CD4-positive, alpha-beta T cell treated with Interleukin-12 subunit alpha and Interleukin-12 subunit beta, for 1 hour (primary cell): ENCODE measurements at places on chromosomes 2 and 18.

GRCh38 chr18:7585276-7585670 lies 18.2 kb downstream of the PTPRM start:
- DNase-seq: no peak

DNA sequence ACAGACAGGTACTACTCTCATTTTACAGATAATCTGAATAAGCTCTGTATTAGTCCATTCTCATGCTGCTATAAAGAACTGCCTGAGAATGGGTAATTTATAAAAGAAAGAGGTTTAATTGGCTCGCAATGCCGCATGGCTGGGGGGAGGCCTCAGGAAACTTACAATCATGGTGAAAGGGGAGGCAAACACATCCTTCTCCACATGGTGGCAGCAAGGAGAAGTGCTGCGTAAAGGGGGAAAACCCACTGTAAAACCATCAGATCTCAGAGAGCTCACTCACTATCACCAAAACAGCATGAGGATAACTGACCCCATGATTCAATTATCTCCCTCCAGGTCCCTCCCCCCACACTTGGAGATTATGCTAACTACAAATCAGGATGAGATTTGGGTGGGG lies 254.4 kb downstream of the KCNE4 start:
- no peak for DNase-seq

DNA sequence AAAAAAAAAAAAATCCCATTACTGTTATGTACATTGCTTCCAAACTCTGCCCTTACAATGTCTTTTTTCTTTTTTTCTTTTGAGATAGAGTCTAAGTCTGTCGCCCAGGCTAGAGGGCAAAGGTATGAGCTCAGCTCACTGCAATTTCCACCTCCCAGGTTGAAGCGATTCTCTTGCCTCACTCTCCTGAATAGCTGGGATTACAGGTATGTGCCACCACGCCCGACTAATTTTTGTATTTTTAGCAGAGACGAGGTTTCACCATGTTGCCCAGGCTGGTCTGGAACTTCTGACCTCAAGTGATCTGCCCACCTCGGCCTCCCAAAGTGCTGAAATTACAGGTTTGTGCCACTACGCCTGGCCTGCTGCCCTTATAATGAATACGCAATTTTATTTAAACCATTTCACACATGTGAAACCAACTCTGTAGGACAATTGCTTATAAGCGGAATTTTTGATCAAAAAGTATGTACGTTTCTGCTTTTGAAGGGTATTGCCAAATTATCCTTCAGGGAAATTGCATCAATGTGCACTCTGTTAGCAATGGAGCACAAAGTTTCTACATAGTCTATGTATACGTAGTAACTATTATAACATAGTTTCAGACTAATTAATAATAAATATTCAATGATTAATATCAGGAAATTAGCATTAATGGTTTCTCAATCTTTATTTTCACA lies 55.7 kb upstream of the ACTR3 start:
- no peak for DNase-seq

DNA sequence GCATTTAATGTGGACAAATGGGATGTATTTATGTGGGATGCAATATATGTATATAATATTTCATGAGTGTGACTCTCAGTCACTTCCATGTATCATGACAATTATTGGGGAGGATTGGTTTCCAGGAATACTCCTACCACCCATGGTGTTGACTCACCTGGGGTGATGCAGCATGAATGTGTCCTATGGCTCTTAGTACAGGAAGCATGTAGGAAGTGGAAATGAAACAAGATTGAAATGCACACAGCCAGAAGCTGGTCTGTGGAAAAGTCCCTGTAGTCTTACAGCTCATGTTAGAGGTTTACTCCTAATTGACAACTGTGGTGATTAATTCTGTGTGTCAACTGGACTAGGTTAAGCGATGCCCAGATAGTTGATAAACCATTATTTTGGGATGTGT lies 89.3 kb upstream of the HAAO start:
- DNase-seq: no peak

DNA sequence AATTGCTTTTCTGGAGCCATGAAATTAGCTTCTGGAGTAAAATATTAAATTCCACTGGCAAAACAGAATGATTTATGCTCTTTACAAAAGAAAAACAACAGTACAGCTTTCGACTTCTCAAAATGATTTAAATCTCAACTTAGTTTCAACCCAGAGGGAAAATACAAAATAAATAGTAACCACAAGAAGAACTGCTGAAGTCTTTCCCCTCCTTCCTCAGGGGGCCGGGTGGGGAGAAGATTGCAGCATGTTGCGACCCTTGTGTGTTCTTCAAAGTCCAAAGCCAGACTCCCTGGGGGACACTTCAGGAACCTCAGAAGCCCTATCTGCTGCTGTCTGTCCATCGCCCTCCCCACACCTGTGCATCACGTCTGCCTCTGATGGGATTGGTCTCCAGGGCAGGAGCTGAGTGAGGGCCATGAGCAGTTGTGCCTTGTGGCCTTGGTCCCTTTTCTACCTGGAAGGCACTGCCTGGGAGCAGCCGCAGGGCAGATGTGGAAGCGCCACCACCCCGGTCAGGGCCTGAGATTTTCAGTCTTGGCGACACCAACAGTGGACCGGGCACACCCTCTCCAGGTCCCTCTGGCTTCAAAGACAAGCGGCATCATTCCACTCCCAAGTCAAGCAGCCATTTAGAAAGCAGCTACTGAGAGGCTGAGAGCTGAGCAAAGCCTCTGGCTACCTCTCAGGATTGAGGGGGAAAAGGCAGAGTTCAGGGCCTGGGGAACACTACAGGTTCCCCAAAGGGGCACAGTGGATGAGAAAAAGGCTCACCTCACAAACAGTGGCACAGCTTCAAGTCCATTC lies 210.1 kb upstream of the RAB6C start:
- no peak for DNase-seq

DNA sequence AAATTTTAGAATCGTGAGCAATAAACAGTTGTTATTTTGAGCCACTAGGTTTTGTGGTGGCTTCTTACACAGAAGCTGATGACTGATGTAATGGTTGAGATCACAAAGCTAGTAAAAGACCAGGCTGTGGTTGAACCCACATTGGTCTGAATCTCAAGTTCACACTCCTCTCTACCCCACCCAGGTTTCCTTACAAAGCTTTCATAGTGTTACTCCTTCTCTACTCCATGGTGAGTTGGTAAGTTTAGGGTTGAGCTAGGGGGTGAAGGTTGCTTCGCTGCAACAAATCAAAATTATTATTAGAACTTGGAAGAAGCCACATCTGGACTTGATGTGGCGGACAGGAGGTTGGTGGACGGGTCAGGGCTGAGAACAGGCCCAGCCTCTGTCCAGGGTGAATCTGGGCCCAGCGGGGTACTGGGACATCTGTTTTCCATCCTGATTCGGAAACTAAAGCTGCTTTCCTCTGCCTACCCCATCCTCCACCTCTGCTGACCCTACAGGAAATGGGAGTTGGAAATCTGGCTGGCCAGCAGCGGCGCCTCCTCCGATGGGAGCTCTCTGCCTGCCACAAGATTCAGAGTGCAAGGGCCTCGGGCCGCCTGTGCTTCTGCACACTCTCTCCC lies 86.3 kb downstream of the ZFP36L2 start:
- DNase-seq: peak; percentile 54

- no peak for DNase-seq
Observed at GRCh38 chr18:22550366-22550765, 132.7 kb upstream of the CTAGE1 start.

GRCh38 chr2:216159646-216160045 lies 50.5 kb downstream of the XRCC5 start:
- no peak for DNase-seq

GRCh38 chr2:232963913-232964312 lies 49.1 kb downstream of the NGEF start:
- DNase-seq: no peak

DNA sequence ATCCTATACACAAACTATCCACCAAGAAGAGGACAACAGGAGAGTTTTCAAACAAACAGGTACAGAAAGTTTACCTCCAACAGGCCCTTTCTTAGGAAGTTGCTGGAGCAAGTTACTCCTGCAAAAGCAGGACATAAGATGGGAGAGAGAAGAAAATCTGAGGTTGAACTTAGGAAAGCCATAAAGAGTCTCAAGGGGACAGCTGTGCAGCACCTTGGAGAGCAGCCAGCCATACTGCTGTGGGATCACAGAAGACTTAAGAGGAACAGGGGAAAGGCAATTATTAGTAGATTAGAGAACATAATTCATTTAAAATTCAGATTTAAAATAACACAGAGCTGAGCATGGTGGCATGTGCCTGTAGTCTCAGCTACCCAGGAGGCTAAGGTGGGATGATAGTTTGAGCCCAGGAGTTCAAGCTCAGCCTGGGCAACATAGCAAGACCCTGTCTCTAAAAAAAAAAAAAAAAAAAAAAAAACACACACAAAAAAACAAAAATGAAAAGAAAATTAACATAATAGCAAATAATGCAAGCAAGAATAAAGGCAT lies 148.1 kb upstream of the SIX3 start:
- DNase-seq: no peak

DNA sequence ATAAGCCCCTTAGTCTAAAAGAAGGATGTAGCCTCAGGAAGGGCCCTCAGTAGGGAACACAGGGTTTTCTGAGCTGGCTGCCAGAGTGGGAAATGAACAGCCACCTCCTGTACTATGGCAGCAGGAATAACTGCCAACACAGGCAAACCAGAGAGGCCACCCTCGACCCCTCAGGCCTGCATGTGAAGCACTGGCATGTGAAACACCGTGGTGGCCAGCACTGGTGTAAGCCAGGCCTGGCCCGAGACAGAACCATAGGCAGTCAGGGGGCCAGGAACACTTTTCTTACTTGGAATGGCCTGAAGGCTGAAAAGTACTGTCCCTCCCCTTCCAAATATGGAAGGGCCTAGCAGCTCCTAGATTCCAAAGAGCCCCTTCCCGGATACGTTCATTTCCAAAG lies 28.2 kb downstream of the SFXN5 start:
- DNase-seq: no peak

GRCh38 chr2:176109192-176109901 lies 2.3 kb downstream of the HOXD11 start:
- DNase-seq: no peak

DNA sequence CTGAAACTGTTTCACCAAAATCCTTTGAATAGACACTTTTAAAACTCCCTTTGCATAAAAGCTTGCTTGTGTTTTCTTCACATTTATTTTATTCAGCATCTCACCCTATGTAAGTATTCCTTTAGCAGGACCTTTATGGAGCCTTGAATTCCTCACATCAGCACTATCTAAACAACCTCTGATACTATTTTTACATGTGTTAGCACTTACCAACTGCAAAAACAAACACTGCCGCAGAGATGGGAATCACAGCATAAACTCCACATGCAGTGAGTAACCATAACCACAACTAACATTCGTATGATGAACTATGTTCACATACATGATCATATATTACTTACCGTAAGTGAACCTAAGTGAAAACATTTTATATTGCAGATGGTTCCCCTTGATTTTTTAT lies 15.4 kb downstream of the FBXO15 start:
- no peak for DNase-seq

DNA sequence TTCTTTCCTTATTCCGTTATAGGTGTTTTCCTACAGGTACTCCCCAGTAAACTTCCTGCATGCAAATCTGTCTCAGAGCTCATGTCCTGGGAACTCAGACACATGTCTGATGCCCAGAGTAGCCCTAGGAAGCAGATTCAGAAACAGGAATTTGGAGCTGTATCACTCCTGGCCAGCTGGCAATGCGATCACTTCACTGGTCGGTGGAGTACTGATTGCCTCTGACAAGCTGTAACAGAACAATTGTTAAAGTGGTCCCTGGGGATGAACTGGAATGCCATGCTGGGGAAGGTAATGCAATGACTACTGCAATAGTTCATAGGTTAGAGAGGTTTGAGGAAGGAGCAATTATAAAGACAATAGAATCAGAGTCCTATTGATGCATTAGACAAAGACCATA lies 131.6 kb upstream of the DOCK10 start:
- no peak for DNase-seq

DNA sequence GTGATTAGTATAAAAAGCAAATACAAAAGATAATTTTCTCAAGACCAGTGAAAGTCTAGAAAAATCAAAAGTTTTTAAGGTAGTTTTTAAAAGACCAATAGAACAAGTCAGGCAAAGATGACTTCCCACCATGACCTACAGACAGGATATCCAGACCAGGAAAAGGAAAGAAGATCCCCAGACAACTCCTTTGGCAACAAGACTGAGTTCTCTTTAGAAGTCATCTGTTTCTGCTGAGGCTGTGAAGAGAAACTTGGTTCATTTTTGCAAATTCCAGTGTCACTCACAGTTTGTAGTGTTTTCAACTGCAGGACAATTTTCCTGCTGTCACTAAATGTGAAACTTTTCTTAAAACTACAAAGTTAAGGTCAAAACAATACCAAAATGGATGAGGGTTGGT lies 240.9 kb upstream of the SIX2 start:
- DNase-seq: no peak

- no peak for DNase-seq
Observed at GRCh38 chr18:3861495-3861894, 411.5 kb downstream of the TGIF1 start.

GRCh38 chr2:43480874-43481273 lies 115.0 kb downstream of the THADA start:
- DNase-seq: no peak

DNA sequence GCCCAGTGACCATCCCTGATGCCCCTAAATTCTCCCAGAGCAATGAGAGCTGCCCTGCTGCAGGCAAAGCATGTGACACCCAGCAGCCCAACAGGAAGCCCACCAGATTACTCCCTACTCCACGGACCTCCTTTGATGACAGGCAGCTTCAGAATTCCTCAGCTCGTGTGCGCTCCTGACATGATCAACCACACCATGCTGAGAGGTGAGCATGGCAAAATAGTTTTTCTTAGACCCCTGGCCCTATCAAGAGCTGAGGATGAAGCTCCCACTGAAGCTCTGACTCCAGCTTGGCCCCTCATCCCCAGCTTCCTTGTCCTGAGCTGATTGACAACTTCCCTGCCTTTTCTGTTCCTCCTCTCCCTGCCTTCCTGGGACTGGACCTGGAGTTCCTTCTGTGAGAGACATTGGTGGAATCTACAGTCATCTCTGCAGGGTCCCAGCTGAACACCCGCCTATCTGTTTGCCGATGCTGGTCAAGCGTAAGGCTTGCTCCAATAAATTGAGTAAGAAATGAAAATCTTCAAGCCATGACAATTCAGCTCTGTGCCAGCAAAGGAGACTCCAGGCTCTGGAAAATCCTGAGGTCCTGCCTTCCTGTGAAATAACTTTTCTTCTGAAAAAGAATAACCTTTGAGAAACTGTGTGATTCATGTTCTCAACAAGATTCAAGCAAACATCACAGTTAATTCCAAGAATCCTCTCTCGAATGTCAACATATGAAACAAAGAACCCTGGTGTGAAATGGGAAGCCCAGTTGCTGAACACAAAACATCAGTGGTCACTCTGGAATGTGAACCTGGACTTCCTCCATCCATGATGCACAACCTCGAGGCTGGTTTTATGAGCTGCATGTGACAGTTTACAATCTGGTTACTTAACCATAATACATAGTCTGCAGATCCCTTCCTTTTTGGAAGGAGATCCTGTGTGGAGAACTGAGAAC lies 201.1 kb downstream of the SPP2 start:
- no peak for DNase-seq

- DNase-seq: no peak
Observed at GRCh38 chr2:188975497-188976102, 1.4 kb downstream of the COL3A1 start.
